ENCODE measurements at places on chromosomes 13 and 19.

DNA sequence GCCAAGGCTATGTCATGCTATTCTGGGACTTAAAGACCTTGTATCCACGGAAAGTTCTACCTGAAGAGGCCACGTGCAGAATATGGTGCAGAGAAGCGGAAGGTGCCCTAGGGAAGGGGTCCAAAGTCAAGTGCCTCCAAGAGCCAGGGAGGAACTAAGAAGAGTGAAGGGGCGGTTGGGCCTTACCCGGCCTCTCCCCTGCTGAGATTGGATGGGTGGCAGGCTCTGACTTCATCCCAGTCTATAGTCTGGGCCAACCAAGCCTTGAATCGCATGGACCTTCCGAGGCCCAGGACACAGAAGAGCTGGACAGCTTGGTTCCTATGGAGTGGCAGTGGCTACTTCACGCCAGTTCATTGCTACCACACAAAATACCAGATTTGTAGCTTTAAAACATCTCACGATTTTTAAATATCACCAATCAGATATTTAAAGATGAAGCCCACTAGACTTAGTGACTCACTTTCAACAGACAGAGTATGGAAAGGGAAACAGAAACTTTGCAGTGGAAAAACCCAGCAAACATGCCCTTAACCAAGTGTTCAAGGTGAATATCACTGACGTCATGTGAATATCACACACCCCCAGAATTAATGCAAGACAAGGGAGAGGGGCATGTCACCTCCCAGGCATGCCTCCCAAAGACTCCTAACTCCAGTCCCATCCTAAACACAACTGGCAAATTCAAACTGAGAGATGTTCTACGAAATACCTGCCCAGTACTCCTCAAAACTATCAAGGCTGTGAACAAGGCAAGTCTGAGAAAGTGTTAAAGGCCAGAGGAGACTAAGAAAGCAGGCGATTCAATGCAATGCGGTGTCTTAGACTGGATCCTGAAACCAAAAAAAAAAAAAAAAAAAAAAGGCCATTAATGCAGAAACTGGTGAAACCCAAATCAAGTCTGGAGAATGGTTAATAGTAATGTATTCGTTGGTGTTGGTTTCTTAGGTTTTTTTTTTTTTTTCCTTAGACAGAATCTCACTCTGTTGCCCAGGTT is 10.2 kb downstream of the C19orf12 start:
- DNase-seq = no peak

- DNase-seq = no peak
Observed at GRCh38 chr13:35629026-35629425, 152.5 kb upstream of the MAB21L1 start.

DNA sequence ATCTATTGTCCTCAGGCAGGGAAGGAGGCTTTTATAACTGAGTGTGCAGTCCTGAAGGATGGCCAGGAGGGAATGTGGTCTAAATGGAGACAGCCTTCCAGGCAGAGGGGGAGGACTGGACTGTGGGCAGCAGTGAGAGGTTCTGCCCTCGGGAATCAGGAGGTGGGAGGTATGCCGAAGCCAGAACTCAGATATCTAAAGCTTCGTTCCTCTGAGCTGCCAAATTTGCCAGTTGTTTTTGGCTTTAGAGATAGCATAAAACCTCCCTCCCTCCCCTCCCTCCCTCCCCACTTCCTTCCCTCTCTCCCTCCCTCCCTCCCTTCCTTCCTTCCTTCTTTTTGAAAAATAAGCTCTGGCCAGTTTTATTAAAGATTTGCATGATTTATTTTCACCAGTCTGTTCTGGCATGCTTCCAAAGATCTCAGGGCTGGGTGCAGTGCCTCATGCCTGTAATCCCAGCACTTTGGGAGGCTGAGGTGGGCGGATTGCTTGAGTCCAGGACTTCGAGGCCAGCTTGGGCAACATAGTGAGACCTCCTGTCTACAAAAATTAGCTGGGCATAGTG is 2.4 kb downstream of the MEDAG start:
- no peak for DNase-seq

- DNase-seq = no peak
Observed at GRCh38 chr13:77172650-77173049, 145.7 kb upstream of the FBXL3 start.

DNA sequence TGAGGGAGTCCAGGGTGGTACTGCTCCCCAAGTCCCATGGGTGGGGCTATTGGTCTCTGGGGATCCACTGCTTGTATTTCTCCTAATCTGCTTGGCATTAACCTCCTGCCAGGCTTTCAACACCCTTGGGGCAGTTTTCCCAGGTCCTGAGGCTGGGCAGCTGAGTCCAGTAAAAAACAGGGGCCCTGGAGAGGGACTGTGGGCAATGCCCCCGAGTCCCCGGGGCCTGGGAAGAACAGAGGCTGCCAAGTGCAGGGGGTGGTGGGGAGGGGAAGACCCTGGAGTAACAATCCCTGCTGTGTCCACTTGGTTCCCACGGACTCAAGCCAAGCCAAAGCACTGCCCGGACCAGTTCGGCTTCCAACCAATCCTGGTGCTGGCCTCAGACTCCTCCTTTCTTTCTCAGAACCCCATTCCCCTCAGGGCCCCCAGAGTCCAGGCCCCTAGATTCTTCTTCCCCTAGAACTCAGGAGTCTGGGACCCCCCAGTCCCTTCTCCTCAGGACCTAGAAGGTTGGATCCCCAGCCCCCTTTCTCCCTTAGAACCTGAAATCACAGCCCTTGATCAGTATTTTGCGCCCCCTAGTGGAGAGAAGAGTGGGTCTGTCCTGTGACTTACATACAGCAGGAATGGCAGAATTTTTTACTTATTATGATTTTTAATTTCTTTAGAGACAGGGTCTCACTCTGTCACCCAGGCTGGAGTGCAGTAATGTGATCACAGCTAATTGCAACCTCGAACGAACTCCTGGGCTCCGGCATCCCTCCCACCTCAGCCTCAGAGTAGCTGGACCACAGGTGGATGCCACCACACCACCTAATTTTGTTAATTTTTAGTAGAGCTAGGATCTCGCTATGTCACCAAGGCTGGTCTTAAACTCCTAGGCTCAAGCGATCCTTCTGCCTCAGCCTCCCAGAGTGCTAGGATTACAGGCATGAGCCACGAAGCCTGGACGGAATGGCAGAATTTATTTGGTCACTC is 3.7 kb upstream of the CLPTM1 start:
- DNase-seq = peak; percentile 52

GRCh38 chr19:53991224-53992113 is at the start of gene CACNG6:
Gene CACNG6, plus strand, starts transcription at chr19:53991637. Its CDS starts 1,241 bp downstream, at chr19:53992878.
- no peak for DNase-seq

DNA sequence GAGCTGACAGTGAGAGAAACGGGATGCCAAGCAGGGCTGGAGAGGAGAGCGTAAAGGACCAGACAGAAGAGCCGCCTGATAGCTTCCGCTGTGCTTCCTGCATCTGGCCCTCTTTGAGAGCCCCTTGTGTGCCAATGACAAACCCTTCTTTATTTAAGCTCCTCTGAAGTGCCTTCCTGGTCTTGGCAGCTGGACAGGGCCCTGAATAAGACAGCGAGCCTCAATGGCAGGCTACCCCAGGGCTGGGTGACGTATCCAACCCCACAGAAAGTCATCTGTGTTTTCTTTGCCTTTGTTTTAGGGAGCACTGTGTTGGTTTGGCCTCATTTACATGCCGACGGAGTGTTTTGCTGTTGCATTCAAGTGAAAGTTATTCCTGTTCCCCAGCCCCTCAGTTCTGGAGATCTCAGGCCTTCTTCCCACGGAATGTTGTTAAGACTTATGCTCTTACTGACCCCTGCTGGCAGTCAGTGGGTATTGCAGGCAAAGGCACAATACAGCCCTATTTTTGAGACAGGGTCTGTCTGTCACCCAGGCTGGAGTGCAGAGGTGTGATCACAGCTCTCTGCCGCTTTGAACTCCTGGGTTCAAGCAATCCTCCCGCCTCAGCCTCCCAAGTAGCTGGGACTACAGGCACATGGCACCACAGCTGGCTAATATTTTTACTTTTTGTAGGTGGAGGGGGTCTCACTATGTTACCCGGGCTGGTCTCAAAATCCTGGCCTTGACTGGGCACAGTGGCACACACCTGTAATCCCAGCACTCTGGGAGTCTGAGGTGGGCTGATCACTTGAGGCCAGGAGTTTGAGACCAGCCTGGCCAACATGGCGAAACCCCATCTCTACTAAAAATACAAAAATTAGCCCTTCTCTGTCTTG is 16.8 kb downstream of the CCL25 start:
- DNase-seq = no peak

- DNase-seq = no peak
Observed at GRCh38 chr13:32135056-32135390, 103.4 kb downstream of the FRY start.

GRCh38 chr19:1250437-1251260 is 2.3 kb downstream of the MIDN start:
- DNase-seq = no peak

GRCh38 chr13:21075011-21075378 is 13.6 kb upstream of the LATS2 start:
- DNase-seq = no peak

DNA sequence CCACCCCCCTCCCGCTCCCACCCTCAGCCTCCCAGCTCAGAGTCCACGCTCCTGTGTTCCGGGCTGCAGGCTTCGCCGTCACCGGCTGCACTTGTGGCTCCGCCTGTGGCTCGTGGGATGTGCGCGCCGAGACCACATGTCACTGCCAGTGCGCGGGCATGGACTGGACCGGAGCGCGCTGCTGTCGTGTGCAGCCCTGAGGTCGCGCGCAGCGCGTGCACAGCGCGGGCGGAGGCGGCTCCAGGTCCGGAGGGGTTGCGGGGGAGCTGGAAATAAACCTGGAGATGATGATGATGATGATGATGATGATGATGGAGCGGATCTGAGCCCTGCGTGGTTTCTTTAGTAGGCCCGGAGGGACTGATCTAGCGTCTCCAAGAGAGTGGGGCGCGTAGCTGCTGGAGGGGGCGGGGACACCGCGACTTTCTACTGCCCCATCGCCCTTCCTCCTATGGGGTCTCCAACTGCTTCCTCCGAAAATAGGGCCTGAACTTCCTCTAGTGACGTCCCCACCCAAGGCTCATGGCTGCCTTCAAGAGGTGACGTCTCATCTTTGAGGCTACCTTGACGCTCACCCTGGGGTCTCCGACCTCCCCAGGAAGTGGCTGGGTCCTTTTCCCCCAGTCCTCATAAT is 1.4 kb downstream of the RETN start:
- DNase-seq = no peak

- DNase-seq = peak; percentile 37
Observed at GRCh38 chr13:20053016-20053415, 94.5 kb downstream of the ZMYM2 start.

DNA sequence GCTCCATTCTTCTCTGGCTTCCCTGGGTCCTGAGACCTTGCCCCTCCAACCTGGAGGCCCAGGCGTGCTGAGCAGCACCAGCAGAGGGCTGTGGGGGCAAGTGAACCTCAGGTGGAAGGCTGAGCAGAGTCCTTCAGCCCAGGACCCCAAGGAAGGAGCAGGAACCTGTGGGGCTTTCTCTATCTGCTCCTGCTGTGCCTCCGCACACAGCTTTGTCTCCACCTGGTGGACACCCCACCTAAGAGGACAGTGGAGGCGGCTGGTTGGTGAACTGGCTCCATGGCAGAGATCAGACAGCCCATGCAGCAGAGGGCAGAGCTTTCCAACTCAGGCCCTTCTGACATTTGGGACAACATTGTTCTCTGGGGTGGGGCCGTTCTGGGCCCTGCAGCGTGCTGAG is 19.7 kb downstream of the ZFR2 start:
- DNase-seq = no peak

GRCh38 chr19:40335855-40336600 is 12.2 kb downstream of the C19orf47 start:
- no peak for DNase-seq

DNA sequence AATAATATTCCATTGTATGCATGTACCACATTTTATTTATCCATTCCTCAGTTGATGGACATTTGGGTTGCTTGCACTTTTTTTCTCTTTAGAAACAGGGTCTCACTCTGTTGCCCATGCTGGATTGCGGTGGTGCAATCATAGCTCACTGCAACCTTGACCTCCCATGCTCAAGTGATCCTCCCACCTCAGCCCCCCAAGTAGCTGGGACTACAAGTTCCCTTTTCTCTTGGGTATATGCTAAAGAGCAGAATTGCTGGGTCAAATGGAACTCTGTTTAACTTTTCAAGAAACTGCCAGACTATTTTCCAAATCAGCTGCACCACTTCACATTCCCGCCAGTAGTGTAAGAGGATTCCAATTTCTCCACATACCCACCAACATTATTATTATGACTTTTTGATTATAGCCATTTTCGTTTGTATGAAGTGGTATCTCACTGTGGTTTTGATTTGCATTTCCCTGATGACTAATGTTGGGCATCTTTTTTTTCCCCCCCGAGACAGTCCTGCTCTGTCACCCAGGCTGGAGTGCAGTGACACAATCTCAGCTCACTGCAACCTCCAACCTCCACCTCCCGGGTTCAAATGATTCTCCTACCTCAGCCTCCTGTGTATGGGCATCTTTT is 7.6 kb upstream of the IPO5 start:
- no peak for DNase-seq

Measured in AG09309 (cell line).